ENCODE measurements at places on chromosomes 6 and 20.

DNA sequence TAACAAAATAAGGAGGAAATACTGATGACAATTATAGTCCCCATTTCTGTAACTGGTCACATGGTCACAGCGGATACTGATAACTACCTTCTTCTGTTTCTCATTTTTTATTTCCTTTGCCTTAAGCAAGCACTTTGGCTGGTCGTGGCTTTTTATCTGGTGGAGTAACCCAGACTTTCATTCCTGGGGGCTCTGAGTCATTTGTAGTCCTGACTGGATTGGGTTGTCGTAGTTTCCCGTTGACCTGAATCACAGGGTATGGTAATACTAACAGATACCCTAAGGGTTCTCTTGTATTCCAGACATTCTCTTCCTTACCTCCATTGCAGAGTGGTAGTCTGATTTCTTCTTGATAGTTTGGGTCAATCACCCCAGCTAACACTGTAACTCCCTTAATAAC lies 500.3 kb upstream of the ADGRB3 start:
- no peak for DNase-seq

DNA sequence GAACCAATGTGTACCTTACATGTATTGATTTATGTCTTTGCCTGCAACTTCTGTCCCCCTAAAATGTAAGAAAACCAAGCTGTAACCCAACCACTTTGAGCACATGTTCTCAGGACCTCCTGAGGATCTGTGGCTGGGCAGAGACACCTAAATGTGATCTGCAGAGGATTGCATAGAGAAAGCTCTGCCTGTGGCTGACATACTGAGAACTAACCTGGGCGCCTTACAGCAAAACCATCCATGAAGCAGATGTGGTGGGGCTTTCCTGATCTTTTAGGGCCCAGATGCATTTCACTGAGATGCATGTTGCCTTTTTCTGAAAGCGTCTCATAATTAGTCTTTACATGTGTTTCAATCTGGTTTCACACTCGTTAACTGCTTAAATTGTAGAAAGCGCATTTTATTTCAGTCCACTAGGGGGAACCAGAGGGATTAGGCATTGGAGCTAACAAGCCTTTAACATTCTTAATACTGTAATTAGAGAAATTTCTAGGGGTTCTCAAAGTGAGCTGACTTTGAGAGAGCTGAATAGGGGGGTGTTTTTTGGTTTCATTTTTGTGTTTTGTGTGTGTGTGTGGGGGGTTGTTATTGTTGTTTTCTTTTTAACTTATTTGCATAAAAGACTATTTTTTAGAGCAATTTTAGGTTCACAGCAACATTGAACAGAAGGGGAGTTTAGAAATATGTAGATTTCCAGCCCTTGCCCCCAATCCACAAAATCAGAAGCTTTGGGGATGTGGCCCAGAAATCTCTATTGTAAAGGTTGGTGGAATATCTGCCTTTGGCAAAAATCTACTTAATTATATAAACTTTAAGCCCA lies 50.9 kb upstream of the FAM184A start:
- DNase-seq: peak; percentile 68

DNA sequence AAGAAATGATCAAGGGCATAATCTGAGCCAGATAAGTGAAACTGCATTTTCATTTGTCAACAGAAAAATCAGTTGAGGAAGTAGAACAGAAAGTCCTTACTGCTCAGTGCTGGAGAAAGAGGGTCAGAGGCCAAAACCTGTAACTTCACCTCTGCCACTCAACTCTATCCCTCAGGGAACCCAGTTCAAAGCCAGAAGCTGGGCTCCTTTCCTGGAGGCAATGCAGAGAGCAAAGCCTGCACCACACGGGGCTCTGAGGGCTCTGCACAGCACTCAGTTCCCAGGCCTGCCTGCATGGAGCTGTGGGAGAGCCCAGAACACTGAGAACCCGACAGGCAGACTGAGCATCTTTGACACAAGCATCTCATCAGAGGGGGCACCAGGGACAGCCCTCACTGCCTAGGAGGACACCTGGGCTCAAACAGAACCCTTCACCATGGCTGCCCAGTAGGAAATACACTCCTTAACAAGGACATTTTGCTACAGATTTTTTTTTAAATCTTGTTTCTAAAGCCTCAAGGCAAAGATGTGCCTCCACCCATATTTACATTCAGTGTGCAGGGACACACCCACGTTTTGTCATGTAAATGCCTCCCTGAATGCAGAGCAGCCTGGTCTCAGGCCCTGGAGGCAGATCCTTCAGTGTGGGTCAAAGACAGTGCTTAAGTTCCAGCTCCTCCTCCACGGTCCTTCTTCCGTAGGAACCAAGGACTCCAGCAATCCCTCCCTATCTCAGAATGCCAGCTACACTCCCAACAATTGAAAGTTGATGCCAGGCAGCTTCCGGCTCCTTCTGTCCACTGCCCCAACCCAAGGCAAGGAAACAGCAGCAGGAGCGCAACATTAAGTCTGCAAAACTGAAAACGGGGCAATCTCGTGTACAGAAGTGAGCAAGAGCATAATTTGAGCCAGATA lies 6.6 kb downstream of the RNASET2 start:
- no peak for DNase-seq

- no peak for DNase-seq
These were observed 81.7 kb upstream of the GATA5 start for GRCh38 chr20:62557462-62557861.

DNA sequence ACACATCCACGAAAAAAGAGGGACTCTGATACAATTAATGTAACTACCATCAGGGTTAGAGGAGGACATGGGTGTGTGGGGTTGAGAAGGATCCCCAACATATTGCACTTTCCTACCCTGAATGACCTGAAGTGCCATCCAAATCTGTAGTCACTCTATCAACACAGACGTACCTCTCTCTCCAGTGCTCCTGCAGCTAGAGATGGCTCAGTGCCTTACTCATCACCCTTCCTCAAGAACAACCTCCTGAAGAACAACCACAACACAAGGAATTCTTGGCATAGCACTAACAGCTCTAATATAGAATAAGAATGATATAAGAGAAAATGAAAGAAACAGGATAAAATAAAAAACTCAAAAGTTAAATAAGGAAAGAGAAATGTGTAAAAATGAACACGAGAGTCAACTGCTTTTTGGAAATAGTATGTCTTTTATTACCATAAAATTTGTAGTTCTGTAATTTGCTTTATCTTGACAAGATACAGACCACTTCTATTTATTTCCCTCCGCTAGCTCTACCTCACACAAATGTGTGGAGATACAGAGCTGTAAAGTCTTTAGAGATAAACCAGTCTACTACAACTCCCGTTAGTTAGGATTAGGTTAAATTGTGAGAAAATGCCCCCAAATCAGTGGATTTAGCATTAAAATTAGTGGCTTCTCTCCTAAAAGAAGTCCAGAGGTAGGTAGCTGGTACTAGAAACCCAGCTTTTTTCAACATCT lies 63.9 kb downstream of the REV3L start:
- no peak for DNase-seq

DNA sequence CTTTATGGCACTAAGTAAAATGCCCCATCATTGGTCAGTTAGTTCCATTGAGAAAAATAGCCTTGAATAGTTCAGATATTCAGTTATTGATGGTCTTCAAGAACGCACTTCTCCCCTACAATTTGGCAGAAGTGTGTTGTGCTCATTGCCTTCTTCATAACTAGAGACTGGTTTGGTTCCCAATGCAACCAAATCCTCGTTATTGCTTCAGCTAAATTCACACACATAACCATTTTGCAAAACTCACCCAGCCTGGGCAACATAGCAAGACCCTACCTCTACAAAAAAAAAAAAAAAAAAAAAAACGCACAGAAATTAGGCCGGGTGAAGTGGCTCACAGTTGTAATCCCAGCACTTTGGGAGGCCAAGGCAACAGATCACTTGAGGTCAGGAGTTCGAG lies 32.1 kb downstream of the ZNF217 start:
- DNase-seq: no peak

DNA sequence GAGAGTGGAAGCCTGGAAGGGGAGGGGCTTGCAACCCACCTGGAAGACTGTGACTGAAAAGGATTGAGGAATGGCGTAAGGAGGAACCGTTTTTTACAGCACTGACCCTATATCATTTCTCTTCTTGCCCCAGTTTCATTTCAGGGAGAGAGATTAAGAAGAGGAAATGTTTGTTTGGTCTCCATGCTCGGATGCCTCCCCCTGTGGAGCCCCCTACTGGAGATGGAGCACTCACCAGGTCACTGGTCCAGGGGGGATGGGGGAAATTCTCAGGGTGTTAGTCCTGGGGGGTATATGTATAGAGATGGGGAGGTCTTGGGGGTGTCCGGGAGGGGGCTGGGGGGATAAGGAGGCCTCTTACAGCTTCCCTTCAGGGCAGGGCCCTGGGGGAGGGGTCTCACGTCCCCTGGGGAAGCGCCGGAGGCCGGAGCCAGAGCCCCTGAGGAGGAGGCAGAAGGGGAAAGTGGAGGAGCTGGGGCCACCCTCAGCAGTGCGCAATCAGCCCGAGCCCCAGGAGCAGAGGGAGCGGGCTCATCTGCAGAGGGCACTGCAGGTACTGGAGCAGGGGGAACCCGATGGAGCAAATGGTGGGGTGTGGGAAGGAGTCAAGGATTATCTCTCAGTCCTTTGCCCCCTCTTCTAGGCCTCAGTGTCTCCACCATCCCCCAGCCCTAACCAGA lies 3.2 kb downstream of the CUTA start:
- no peak for DNase-seq

DNA sequence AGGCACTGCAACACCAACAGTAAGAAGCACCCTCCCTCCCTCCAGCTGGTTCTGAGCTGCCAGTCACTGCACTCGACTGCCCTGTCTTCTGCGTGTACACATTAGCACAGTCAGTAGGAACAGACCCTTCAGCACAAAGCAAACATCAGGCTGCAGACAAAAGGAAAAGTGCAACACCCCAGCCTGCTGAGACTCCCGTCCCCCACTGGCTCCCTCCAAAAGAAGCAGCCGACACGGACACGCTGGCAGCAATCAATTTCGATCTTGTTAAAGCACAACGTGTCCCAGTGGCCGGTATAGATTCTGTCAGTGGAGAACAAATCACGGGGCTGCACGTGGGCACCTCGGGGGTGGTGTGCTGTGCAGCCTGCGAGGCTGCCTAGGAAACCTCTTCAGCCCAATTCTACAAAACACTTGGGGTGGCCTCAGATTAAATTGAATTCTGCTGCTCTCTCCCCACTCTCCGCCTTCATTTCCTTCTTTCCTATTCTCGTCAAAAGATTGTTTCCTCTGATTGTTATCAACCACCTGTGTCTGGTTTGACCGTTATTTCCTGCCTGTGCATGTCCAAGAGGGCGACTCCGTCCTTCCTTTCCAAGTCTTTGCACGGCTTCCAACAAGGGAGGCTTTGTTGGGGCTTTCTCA lies 38.7 kb downstream of the TRAF3IP2 start:
- DNase-seq: no peak

DNA sequence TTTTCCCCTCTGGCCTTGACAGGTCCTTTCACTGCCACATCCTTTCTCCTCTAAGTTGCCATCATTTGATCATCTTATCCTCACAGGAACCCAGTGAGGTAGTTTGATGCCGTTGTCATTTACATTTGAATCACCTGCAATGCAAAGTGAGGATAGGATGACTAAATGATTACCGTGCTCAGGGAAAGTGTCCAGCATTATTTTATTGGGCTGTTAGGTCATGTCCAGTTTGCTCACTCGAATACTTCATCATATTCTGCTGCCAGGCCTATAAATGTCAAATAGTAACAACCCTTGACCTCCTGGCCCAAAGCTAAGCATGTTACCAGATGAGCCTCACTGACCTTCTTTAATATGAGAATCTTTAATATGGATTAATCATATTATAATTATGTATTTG lies 1068.7 kb upstream of the FLRT3 start:
- no peak for DNase-seq

DNA sequence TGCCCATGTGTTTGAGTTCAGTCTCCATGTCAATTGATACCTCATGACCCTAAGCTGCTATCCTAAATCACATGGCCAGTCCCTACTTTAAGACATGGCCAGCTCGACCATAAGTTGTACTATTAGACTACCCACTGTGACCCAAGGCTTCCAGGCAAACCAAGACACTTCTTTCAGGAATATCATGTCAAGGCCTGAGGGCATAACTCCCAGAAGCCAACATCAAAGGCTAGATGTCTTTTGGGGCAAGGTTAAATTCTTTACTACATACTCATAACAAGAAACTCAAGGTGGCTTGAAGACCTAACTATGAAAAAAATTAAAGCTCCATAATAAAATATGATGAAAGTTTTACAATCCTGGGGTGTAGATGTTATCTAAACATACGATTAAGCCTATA lies 228.3 kb upstream of the PRND start:
- DNase-seq: no peak

- DNase-seq: no peak
These were observed 28.6 kb downstream of the FOXO3 start for GRCh38 chr6:108589244-108589791.

GRCh38 chr6:138007014-138007472 lies 100.2 kb downstream of the PERP start:
- no peak for DNase-seq

DNA sequence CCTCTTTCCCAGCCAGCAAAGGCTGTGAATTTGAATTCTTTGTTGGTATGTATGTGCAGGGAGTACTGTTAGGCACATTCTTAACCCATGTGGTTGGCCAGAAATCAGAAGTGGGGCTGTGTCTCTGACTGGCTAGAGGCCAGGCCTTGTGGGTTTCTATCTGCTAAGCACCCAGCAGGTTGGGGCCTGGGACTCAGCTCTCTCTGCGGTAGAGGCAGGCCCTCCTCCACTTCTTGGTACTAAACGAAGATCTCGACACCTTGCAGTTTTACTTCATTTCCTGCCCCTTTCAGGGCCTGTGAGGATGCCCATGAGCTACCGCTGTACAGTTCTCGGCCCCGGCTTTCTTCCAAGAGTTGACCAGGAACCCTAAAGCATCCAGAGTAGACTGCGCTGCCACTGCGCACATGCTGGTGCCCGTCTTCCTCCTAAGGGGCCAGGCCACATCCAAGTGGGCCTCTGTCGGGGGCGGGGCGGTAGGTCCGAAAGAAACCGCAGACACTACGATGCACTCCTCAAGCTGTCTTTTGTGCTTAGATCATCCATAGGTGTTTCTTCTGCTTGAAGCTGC lies 51.1 kb downstream of the TCP11 start:
- DNase-seq: no peak

- DNase-seq: no peak
These were observed 352.6 kb downstream of the ZFAND3 start for GRCh38 chr6:38171997-38172738.

DNA sequence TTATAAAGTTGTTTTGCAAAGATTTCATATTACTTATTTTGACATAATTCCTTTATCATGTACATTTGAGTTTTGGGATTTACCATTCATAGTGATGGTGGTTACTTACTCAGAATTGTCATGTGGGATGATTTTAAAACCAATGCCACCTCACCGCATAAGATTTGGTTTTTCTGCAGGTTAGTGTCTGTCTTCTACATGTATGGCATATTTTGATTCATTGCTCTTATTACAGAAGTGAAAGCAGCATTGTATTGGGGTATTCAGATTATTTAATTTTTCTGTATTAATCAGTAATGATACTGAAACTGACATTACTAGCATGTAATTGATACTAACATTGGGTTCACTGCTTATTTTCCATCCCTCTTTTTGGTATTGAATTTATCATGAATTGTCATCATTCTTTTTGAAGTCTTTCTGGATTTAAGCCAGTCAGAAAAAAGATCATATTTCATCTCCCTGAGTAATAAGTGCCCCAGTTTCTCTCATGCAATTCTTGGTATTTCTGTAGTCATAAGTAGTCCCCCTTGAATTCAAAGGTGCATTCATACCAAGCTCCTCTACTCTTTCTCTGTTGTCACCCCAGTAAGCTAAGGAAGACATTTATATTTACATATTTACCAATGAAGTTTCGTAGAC lies 176.6 kb downstream of the BCKDHB start:
- DNase-seq: no peak

Data from T-helper 1 cell (primary cell).